ENCODE measurements at places on chromosomes 1 and 21. TPM values are rescaled to one million over a fixed set of nuclear protein-coding genes. Genes with fewer than 3 reads are reported as not detected.

FCRL6 gene
- total RNA-seq = 0.19 TPM

ZBTB37 gene
- total RNA-seq = 37.1 TPM

PLA2G2F gene
- total RNA-seq = not detected

KCNH1 gene
- not detected for total RNA-seq

DNA sequence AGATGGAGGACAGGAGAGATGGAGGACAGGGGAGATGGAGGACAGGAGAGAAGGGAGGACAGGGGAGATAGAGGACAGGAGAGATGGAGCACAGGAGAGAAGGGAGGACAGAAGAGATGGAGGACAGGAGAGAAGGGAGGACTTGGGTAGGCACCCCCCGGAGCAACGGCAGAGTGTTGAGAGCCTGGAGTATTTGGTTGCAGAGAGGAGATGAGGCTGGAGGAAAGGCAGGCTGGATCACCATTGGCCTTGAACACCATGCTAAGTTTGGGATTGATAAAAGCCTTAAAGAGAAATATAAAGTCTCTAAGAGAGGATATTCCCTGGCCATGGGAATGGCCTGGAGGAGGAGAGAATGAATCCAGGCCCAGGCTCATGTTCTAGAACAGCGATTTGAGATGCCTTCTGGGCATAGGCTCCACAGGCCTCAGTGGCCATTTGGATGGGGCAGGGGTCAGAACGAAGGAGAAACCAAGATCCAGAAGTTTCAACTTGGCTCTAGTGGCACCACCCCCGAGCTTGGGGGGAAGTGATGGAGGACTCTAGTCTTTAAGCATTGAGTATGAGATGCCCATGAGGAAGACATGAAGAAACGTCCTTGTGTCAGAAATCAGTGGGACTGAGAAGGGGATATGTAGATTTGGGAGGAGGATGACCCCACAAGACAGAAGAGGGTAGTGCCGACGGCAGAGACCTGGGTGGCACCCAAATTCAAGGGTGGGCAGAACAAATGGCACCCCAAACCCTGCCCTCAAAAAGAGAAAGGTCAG, 47.9 kb upstream of the EDN2 start:
- peaks cover 11% of the 10 kb centered on the region for H3K4me1 ChIP-seq
- no peak for DNase-seq
- H3K4me3 ChIP-seq = no peak overlapping the region

DNA sequence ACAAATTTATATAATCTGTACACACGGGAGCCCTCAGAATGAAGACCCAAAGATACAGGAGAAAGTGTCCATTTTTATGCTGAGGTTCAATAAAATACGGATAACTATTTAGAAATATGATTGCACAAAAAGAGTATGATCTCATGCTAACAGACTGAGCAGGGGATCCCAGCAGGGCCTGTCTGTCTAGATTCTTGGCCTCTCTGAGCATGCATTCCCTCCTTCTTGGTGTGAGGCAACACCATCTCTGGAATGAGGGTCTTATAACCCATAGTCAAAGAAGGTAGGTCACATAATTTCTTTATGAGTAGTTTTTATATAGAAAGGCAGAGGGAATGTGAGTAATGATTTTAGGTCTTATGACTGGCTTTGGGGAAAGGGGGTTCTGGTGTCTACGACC, 5.4 kb downstream of the PRMT6 start:
- peaks cover 11% of the 10 kb centered on the region for H3K36me3 ChIP-seq
- peaks cover 15% of the 10 kb centered on the region for H3K4me1 ChIP-seq
- no peak overlapping the region for H3K27ac ChIP-seq
- no peak for DNase-seq
- no peak overlapping the region for H3K4me3 ChIP-seq
- no peaks in the 10 kb centered on the region for H3K27me3 ChIP-seq

KRTAP10-4 gene
- total RNA-seq = not detected

DNA sequence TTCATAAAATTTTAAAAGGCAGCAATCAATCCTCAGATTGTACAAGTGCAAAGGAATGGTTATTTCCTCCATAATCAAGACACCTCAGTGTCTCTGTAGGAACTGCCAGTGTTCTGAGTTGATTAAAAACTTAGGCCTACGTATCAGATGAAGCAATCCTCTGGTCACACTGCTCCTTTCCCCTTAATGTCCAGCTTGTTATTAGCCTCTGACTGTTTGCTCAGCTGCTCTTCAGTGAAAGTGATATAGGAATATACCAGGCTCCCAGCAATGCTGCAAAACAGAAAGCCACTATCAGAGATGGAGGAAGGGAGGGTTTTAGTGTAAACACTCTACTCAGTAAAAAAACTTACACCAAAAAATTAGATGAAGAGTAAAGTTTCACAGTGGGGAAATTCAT, 49.8 kb downstream of the SLC35D1 start:
- no peak for DNase-seq
- no peaks in the 10 kb centered on the region for H3K36me3 ChIP-seq
- no peak overlapping the region for H3K27ac ChIP-seq
- H3K27me3 ChIP-seq = no peaks in the 10 kb centered on the region

DNA sequence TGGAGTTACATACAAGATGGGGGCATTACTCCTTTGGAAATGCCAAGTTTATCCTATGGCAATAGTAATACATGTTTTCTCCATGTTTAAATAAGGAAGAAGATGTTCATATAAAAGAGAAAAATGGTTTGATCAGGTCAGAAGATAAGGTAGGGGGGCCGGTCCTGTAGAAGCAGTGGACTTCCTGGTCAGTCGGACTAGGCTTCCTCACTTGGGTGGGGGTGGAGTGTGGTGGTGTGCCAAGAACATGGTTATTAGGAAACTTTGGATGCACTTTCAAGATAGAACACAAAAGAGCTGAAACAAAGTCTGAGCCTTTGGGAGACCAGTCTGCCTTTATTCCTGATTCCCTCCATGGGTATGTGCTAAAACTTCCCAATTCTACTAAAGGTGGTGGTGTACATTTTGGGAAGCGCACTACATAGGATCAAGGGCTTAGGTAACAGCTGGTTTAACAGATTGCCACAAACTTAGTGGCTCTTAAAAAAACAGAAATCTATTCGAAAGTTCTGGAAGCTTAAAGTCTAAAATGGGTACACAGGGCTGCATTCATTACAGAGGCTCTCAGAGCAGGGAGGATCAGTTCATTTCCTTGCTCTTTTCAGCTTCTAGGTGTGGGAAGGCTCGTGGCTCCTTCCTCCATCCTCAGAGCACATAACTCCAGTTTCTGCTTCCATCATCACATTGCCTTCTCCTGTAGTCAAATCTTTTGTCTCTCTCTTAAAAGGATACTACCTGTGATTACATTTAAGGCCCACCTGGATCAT, 64.6 kb downstream of the KDM1A start:
- DNase-seq = no peak
- no peaks in the 10 kb centered on the region for H3K36me3 ChIP-seq
- no peaks in the 10 kb centered on the region for H3K4me1 ChIP-seq
- H3K27ac ChIP-seq = no peak overlapping the region
- no peaks in the 10 kb centered on the region for H3K27me3 ChIP-seq

DNA sequence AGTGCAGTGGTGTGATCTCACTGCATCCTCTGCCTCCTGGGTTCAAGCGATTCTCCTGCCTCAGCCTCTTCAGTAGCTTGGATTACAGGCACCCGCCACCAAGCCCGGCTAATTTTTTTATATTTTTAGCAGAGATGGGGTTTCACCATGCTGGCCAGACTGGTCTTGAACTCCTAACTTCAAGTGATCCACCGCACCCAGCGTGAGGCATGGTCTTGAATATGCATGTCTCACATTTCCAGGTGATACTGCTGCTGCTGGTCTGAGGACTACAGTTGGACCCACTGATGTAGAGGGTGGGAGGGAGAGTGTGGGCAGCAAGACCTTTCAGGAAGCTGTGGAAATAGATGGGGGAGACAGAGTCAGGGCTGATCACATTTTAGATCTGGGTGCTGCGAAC, 21.9 kb upstream of the ASAP3 start:
- H3K27ac ChIP-seq = no peak overlapping the region
- no peak overlapping the region for H3K4me3 ChIP-seq

- H3K36me3 ChIP-seq = no peaks in the 10 kb centered on the region
- no peaks in the 10 kb centered on the region for H3K27me3 ChIP-seq
- no peak overlapping the region for H3K4me3 ChIP-seq
- H3K4me1 ChIP-seq = no peaks in the 10 kb centered on the region
Observed at GRCh38 chr21:29875036-29875716, 64.6 kb downstream of the GRIK1 start.

GRCh38 chr1:86018283-86018923, 138.2 kb downstream of the COL24A1 start:
- H3K27ac ChIP-seq = no peak overlapping the region
- DNase-seq = peak; percentile 42

DNA sequence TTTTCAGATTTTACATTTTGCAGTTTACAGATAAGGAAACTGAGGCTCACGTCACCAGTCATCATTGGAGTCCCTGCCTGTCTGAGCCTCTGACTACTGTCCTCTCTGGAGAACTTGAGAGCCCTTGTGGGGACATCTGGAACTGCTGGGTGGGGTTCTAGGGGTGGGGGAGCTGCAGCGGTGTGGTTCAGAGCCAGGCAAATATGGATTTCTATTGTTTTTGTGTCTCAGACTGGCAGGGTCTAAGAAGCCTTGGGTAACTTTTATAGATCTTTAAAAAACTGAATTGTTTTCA, 46.9 kb downstream of the IER5 start:
- peak overlapping the region; percentile 42 for H3K4me3 ChIP-seq
- peak overlapping the region; percentile 92 for H3K27ac ChIP-seq
- no peaks in the 10 kb centered on the region for H3K27me3 ChIP-seq

GRCh38 chr1:25197235-25197975, 34.9 kb downstream of the SYF2 start:
- DNase-seq = no peak
- no peaks in the 10 kb centered on the region for H3K27me3 ChIP-seq
- no peaks in the 10 kb centered on the region for H3K36me3 ChIP-seq
- no peak overlapping the region for H3K4me3 ChIP-seq

MYOG gene
- not detected for total RNA-seq

ESRRG gene
- total RNA-seq = not detected

TRAF3IP3 gene
- total RNA-seq = 257 TPM

DPYD gene
- 19.0 TPM for total RNA-seq

GRCh38 chr1:244674446-244674845, 21.5 kb downstream of the DESI2 start:
- no peak overlapping the region for H3K4me3 ChIP-seq
- no peaks in the 10 kb centered on the region for H3K27me3 ChIP-seq
- H3K36me3 ChIP-seq = no peaks in the 10 kb centered on the region
- no peak overlapping the region for H3K27ac ChIP-seq

CD58 gene
- total RNA-seq = 47.1 TPM

LCK gene
- 22.3 TPM for total RNA-seq

OVAAL gene
- total RNA-seq = not detected

- DNase-seq = no peak
- no peaks in the 10 kb centered on the region for H3K27me3 ChIP-seq
- H3K27ac ChIP-seq = no peak overlapping the region
- H3K4me1 ChIP-seq = peaks cover 24% of the 10 kb centered on the region
Observed at GRCh38 chr1:207501071-207501470, 5.1 kb downstream of the CR1 start.

GRCh38 chr1:58108783-58109182, 437.7 kb downstream of the OMA1 start:
- H3K36me3 ChIP-seq = no peaks in the 10 kb centered on the region
- no peaks in the 10 kb centered on the region for H3K27me3 ChIP-seq
- no peak overlapping the region for H3K4me3 ChIP-seq
- no peak for DNase-seq

DNA sequence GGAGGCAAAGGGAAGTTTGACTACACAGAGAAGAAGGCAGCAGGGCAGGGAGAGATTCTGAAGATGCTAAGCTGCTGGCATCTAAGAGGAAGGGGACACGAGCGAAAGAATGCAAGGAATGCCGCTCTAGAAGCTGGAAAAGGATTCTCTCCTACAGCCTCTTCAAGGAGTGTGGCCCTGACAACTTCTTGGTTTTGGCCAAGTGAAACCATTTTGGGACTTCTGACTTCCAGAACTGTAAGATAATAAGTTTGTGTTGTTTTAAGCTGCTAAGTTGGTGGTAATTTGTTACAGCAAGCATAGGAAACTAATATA, 28.5 kb downstream of the MGST3 start:
- H3K4me3 ChIP-seq = no peak overlapping the region
- H3K27me3 ChIP-seq = no peaks in the 10 kb centered on the region
- DNase-seq = no peak
- peaks cover 16% of the 10 kb centered on the region for H3K36me3 ChIP-seq
- H3K27ac ChIP-seq = no peak overlapping the region
- no peaks in the 10 kb centered on the region for H3K4me1 ChIP-seq

PIK3CD gene
- 223 TPM for total RNA-seq

DNA sequence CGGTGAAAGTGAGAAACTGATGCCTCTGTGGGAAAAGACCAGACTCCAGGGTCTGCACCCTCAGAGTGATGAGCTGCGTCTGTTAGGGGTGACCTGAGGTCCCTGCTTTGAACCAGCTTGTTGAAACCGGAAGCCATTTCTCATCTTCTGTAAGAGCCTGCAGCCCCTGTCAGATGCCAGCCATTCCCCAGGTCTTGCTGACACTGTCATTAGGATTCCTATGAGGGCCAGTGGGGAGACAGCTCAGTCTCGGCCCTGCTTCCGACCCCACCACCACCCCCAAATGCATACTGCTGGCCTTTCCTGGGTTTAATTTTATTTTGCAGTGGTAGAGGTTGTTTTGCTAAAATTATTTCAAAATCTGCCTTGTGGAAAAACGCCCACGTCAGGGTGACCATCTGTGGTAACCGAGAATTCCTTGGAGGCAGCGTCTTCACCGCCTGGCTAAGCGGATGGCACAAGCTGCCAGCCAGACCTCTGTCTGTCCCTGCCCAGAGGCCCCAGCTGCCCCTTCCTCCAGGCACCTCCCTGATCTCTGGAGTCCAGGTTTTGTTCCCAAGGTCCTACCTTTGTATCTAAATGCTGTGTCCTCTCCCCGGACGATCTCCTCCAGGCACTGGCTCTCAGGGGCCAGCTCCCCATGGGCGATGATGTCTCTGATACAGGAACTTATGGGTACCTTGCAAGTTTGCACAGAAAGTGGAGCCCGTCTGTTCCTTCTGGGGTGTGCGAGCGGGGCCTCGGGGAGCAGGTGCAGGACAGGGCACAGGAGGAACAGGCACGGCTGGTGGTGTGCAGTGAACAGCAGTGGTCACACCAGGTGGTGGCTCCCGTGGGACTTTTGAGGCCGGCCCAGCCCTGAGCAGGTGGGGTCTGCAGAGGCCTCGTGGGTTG, 49.9 kb downstream of the PRKCZ start:
- DNase-seq = peak; percentile 41
- H3K4me3 ChIP-seq = no peak overlapping the region
- no peak overlapping the region for H3K27ac ChIP-seq
- H3K4me1 ChIP-seq = peaks cover 19% of the 10 kb centered on the region
- no peaks in the 10 kb centered on the region for H3K27me3 ChIP-seq
- no peaks in the 10 kb centered on the region for H3K36me3 ChIP-seq

DNA sequence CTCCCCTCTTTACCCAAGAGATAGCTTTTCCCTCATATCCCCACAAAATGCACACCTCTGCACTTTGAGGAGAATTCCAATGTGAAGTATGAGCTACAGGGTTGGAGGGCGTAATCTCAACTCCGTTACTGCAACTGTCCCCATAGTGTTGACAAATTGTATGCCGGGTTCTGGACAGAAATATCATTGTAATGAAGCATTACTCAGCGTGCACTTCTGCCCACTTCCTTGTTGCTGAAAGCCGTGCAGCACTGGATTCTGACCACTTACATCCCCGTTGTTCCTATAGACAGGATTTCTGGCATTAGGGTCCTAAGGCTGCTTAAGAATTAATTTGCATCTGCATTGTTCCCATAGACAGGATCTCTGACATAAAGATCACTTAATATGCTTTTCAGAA, 205.6 kb downstream of the RHOU start:
- no peaks in the 10 kb centered on the region for H3K27me3 ChIP-seq
- H3K27ac ChIP-seq = no peak overlapping the region
- no peaks in the 10 kb centered on the region for H3K36me3 ChIP-seq
- peaks cover 6% of the 10 kb centered on the region for H3K4me1 ChIP-seq
- no peak for DNase-seq
